ENCODE measurements at places on chromosomes 2 and 18. TPM values are rescaled to one million over a fixed set of nuclear protein-coding genes. Genes with fewer than 3 reads are reported as not detected.

GRCh38 chr18:76314496-76314895 is 180.5 kb downstream of the ZNF516 start:
- H3K4me1 ChIP-seq: no peaks in the 10 kb centered on the region
- DNase-seq: no peak
- H3K4me3 ChIP-seq: no peak overlapping the region
- no peaks in the 10 kb centered on the region for H3K36me3 ChIP-seq
- H3K27ac ChIP-seq: no peak overlapping the region

- peaks cover 39% of the 10 kb centered on the region for H3K4me1 ChIP-seq
- no peak for DNase-seq
- H3K4me3 ChIP-seq: no peak overlapping the region
Observed at GRCh38 chr2:237509905-237510304, 22.9 kb downstream of the MLPH start.

DNA sequence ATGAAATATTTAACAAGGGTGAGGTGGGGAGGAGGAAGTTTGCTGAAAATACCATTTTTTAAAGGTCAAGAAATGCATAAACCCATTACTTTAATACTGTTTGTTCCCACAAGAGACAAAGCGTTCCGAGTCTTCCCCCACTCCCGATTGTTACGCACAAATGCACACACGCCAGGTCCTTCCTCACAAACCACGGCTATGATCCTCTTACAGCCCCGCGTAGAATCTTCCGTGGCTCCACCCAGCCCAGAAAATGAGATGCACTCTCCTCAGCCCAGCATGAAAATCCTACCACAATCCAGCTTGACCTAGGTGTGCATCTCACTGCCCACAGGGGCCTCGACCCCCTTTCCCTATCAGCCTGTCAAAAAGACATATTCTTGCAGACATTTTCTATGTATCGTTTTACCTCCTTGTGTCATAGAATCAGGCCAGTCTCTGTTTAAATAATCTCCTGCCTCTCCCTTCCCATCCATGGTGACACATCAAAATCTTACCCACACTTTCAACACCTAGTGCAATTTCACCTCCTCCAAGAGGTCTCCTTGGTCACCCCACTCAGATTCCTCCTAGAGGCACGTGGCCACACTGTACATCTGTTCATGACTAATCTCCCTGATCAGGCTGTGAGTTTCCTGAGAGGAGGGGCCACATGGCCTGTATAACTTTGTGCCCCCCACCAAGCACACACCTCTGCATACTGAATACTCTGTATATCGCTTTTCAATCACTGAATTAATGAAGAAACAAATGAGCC is 491.0 kb upstream of the KLHL29 start:
- H3K4me3 ChIP-seq: no peak overlapping the region
- peak; percentile 50 for DNase-seq
- no peaks in the 10 kb centered on the region for H3K36me3 ChIP-seq
- no peaks in the 10 kb centered on the region for H3K4me1 ChIP-seq
- no peaks in the 10 kb centered on the region for H3K27me3 ChIP-seq

DNA sequence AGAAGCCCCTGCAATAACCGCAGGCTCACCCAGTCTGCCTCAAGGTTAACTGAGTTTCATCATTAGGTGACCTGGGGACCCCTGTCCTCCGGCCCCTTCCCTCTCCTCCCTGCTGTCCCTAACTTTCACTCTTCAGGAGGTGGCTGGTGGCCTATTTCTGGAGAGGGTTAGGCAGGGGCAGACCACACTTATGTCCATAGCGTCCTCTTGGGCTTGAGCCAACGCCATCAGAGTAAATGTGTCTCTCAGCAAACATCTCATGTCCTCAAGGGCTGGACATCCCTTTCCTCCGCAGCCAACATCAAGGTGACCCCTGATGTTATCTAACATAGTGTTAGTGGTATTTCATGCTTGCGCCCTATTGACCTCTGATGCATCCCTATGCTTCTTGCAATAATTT is 114.8 kb downstream of the BCL11A start:
- no peak overlapping the region for H3K27ac ChIP-seq
- no peak for DNase-seq

DNA sequence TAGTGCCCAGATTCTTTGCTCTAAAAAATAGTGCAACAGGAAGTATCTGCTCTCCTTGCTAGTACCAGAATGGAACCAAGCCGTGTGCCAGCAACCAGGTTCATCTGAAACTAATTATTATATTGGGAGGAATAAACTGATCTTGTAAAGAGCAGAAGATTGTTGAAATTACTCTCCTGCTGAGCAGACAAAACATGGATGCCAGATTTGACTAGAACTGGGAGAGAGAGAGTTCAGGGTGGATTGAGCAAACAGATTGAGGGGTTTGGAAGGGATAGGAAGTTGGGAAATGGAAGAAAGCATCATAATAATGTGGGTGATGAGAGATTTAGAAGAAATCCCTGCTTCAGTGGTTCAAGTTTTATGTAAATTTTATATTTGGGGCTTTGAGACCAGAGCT is 160.1 kb upstream of the RASGRP3 start:
- H3K4me3 ChIP-seq: no peak overlapping the region
- peaks cover 16% of the 10 kb centered on the region for H3K36me3 ChIP-seq
- no peak overlapping the region for H3K27ac ChIP-seq

DNA sequence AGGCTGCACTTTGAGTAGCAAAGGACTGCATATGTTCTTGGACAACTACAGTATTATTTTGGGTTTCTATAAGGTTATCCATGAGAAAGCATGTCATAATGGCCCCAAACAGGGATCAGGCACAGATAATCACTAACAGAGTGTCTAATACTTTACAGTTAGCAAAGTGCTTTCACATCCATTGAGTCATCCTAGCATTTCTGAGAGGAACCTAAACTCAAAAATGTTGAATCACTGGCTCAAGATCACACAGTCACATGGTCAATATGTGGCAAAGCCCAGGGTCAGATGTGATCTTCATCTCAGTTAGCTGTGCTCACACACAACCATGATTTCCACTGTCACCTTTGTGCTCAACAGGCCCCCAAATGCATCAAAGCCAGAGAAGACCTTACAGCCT is 156.1 kb upstream of the VRK2 start:
- DNase-seq: no peak
- H3K4me3 ChIP-seq: no peak overlapping the region
- no peaks in the 10 kb centered on the region for H3K36me3 ChIP-seq
- no peaks in the 10 kb centered on the region for H3K27me3 ChIP-seq

DNA sequence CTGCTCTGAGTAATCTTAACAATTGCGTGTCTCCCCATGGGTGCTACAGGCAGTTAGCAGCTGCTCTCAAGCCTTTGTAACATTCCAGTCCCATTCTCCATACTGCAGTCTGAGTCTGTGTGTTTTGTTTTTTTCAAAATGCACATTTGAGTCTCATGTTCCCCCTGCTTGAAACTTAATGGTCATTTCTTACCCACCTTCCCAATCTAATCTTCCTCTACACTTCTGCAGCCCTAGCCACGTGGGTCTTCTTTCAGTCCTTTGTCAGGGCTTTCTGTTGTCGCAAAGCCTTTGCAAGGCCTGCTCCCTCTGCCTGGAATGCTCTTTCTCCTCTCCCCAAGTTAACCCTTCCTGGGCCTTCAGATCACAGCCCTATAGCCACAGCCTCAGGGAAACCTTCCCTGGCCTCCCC is 24.5 kb downstream of the ELAC1 start:
- H3K4me3 ChIP-seq: no peak overlapping the region
- H3K27me3 ChIP-seq: no peaks in the 10 kb centered on the region
- H3K4me1 ChIP-seq: peaks cover 3% of the 10 kb centered on the region
- H3K27ac ChIP-seq: no peak overlapping the region

GRCh38 chr2:60335533-60336237 is 217.8 kb downstream of the BCL11A start:
- no peak overlapping the region for H3K4me3 ChIP-seq
- no peak overlapping the region for H3K27ac ChIP-seq
- no peaks in the 10 kb centered on the region for H3K4me1 ChIP-seq

DNA sequence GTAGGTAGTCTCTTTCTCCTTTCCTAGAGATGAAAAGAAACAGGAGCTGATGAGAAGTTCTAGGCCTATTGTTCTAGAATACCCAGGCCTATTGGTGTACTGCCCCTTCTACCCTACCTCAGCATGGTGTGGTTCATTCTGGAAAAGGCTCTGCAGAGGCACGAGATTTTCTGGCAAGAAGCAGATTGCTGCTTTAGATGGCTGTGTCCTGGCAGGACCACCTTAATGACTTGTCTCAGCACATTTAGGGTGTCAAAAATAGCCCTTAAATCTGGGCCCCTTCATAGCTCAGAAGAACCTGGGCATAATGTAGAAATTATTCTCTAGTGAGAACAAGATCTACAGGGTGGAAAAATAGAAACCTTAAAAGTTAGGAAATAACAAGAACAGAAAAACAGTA is 87.9 kb downstream of the BCL2L11 start:
- H3K27me3 ChIP-seq: no peaks in the 10 kb centered on the region
- H3K27ac ChIP-seq: no peak overlapping the region
- H3K36me3 ChIP-seq: no peaks in the 10 kb centered on the region
- no peaks in the 10 kb centered on the region for H3K4me1 ChIP-seq

GRCh38 chr18:78619854-78620253 is 359.8 kb upstream of the SALL3 start:
- no peak for DNase-seq
- no peak overlapping the region for H3K4me3 ChIP-seq
- no peak overlapping the region for H3K27ac ChIP-seq
- H3K27me3 ChIP-seq: peaks cover 25% of the 10 kb centered on the region
- no peaks in the 10 kb centered on the region for H3K36me3 ChIP-seq

GRCh38 chr2:157843935-157844334 is 32.2 kb downstream of the ACVR1 start:
- peaks cover 59% of the 10 kb centered on the region for H3K4me1 ChIP-seq
- H3K27ac ChIP-seq: no peak overlapping the region
- H3K4me3 ChIP-seq: no peak overlapping the region
- DNase-seq: no peak
- H3K36me3 ChIP-seq: no peaks in the 10 kb centered on the region

DNA sequence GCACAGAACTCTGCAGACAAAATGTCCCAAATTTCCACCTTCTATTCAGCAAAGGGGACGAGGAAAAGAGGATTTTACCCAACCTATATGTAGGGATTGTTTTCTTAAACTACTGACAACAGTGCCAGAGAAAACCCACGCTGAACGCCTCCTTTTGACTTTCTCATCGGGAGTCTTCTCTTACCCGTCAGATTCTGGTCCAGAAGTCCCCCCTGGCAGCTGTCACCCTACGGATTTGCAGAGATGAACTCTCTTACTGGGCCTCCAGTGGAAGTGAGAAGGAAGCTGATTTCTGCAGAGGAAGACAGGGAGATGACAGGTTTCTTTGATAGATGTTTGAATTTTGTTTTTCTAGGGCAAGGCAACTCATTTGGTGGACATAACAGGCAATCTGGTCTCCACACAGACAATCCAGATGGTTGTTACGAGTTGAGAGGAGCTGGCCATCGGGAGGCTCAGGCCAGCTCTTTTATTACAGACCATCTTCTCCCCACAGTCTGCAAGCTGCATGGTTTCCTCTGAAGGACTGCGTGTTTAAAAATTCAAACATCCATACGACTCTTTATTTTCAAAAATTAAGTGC is 804.3 kb downstream of the RNF144A start:
- no peak overlapping the region for H3K4me3 ChIP-seq
- H3K27ac ChIP-seq: no peak overlapping the region
- H3K4me1 ChIP-seq: no peaks in the 10 kb centered on the region
- no peaks in the 10 kb centered on the region for H3K36me3 ChIP-seq

DNA sequence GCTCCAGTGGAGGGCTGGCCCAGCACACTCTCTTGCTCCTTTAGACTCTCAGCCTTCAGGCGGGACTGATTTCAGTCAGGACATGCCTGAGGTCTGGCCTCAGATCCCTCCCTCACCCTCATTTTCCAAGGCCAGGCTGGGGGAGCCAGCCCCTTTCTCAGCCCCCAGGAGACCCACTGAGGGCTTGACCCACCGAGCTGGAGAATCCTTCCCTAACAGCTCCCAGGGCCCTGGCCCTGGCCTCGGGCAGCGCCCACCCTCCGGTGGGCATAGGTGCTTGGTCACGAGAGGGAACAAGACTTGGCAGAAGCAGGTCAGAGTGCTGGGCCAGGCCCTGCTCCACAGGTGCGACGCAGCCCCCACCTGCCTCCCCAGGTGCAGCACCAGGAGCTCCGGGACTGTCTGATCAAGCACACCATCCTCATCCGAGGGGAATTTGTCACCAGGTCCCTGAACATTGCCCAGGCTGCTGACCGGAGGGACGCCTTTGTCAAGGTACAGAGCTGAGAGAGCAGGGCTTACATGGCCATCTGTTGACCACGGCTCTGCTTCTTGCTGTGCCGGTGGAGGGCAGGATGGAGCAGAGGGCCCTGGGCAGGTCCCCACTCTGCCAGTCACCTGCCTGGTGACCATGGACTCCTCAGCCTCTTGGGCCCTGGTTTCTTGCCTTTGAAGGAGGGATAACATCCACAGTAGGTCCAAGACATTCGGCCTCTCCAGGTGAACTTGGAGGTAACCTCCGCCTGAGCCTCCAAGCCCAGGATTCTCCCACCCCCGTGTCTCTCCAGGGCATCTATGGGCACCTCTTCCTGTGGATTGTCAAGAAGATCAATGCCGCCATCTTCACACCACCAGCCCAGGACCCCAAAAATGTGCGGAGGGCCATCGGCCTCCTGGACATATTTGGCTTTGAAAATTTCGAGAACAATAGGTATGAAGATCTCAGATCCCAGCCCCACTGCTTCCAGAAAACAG is 46.3 kb downstream of the MYO7B start:
- H3K27ac ChIP-seq: no peak overlapping the region
- no peak for DNase-seq
- H3K4me3 ChIP-seq: no peak overlapping the region
- H3K36me3 ChIP-seq: no peaks in the 10 kb centered on the region
- peaks cover 4% of the 10 kb centered on the region for H3K4me1 ChIP-seq

DNA sequence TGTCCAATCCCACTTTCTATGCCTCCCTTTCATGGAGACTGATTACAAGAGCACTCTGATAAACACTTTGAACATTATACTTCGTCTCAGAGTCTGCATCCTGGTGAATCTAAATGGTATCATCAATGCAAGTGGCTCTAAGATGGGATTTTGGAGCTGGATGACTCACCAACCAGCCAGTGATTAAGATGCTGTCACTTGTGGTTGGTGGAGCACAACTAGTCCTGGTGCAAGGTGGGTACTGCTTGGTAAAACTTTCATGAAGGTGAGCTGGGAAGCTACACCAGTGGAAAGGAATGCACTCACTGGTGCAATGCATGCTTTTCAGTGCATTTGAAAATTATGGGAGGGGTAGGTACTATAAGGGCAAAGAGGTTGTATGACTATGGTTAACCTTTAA is 137.7 kb upstream of the TRIB2 start:
- no peak overlapping the region for H3K4me3 ChIP-seq
- H3K4me1 ChIP-seq: no peaks in the 10 kb centered on the region
- no peak overlapping the region for H3K27ac ChIP-seq
- H3K27me3 ChIP-seq: no peaks in the 10 kb centered on the region
- H3K36me3 ChIP-seq: no peaks in the 10 kb centered on the region
- DNase-seq: no peak

- H3K27ac ChIP-seq: no peak overlapping the region
- H3K4me1 ChIP-seq: no peaks in the 10 kb centered on the region
- H3K36me3 ChIP-seq: no peaks in the 10 kb centered on the region
- H3K4me3 ChIP-seq: peak overlapping the region; percentile 74
- H3K27me3 ChIP-seq: no peaks in the 10 kb centered on the region
Observed at GRCh38 chr2:209425471-209426071, 1.7 kb downstream of the MAP2 start.

The TGFA gene
- 1.7 TPM for total RNA-seq

The DBI gene
- total RNA-seq: 41.8 TPM

The TMEM198 gene
- total RNA-seq: 3.8 TPM

The C2orf80 gene
- not detected for total RNA-seq

The NPPC gene
- not detected for total RNA-seq

The CTDSP1 gene
- total RNA-seq: 176 TPM
